ENCODE measurements at places on chromosomes 5 and 9.

GRCh38 chr9:2215921-2216441 lies 200.8 kb downstream of the SMARCA2 start:
- DNase-seq: no peak

- DNase-seq: no peak
Measured at GRCh38 chr9:119004618-119004990, 364.6 kb downstream of the BRINP1 start.

DNA sequence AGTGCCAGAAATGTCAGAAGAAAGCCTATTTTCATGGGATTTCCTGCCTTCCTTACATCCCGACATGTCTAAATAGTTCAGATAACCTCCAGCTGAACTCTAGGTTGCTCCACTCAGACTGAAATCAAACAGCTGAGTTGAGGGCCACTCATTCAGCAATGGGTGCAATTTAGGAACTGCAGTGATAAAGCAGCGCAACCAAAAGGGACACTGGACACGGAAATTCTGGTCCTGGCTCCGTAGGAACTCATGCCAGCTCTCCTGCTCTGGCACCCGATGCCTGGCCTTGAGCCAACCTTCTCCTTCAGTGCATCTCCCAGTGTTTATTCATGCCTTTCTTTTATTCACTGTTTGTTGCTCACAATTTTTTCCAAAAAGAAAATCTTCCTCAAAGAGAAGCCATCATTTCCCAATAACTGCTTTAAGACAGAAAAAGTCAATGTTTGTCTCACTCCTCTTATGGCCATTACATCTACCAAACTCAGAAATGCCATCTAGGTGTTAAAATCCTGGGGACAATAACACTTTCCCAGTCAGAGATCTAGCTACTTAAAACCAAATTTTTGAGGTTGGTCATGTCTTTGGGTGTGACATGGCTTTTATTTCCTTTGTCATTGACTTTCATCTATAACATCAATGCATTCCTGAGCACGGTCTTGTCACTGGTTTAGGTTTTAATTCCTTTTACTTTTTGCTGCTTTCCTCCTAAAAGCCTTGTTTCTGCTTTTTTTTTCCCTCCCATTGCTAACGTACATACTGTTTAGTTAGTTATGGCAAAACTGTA lies 126.9 kb downstream of the PDE4D start:
- DNase-seq: no peak

GRCh38 chr5:176491101-176491502 lies 42.9 kb downstream of the FAF2 start:
- DNase-seq: no peak

DNA sequence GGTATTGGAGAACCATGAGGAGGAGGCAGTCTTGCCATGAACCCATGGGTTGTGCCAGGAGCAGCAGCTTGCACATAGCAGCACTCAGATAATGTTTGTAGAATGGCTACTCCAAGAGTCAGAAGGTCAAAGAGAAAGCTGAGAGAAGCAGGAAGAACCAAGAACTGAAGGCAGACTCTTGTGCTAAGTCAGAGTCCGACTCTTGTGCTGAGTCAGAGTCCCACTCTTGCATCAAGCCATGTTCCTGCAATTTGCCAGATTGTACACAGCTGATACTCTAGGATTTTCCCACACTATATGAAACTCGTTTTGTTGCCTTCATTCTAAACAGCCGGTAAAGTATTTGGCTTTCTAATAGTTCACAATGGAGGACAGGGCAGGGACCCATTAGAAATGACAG lies 26.2 kb upstream of the HSPA9 start:
- peak; percentile 83 for DNase-seq

GRCh38 chr5:100550531-100551051 lies 15.4 kb downstream of the FAM174A start:
- DNase-seq: no peak

GRCh38 chr5:73896097-73896496 lies 270.1 kb downstream of the ARHGEF28 start:
- DNase-seq: no peak

DNA sequence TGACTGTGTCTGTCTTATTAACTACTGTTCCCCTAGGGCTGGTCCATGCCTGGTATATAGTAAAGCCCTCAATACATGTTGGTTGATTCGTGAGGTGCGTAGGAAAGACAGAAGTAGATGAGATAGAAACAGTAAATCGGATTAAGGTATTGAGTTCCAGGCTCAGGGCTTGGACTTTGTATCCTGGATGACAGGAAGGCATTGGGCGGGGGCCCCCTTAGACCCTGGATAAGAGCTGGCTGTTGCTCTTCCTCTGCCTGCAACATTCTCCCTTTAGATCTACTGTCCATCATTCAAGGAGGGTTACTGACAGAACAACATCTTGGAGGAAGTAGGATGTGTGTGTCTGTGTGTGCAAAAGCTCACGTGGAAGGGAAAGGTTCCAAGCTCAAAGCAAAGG lies 31.2 kb upstream of the CTNNA1 start:
- DNase-seq: no peak

GRCh38 chr9:121556082-121556481 lies 56.4 kb upstream of the GGTA1 start:
- DNase-seq: no peak

DNA sequence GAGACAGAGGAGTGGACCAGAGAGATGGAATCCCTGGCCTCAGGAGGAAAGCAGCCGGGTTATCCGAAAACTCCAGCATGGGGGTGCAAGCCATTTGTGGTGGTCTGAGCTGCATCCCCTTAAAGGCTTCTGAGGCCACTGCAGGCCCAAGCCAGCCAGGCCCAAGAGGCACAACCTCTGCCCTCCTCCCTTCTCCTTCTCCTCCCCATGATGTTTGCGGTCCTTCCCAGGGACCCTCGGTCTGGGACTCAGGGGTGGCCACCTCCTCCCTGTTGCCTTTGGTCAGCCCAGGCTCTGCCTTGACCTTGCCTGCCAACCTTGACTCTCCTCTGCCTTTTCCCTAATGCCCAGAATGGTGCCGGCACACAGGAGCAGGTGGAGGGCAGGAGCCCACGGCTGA lies 4.6 kb downstream of the NCS1 start:
- DNase-seq: no peak

DNA sequence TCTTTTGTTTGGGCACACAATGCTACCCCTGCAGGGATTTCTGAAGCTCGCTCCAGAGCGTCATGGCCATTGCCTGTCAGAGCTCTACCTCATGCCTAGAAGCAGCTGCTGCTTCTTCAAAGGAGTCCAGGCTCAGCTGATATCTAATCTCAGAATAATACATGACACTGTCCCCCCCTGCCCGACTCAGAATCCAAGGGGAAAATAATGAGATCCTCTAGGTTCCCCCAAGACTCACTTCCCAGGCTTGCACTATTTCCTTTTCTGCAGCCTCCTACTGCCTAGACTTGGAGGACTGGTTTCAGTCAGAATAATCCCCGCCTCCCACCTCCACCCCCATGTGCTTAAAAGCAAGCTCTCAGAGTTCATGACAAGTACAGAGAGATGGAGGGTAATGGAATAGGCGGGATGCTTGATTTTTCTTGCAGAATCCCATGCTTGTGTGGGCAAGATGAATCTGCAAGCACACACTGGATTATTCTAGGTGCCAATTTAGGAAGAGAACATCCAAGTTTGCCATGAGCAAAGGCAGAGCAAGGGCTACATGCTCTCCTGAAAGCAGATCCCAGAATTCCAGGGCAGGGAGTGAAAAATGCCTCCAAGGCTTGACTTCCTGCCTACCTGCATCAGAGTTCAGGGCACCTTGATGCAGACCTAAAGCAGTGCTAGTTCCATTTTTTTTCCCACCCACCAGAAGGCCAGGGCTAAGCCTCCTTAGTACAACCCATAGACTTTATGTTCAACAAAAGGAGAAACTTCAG lies 97.4 kb upstream of the IFNK start:
- DNase-seq: peak; percentile 65

- no peak for DNase-seq
Measured at GRCh38 chr9:12785260-12785770, 10.5 kb downstream of the LURAP1L start.

- no peak for DNase-seq
Measured at GRCh38 chr5:522899-523440, 1.3 kb downstream of the SLC9A3 start.

DNA sequence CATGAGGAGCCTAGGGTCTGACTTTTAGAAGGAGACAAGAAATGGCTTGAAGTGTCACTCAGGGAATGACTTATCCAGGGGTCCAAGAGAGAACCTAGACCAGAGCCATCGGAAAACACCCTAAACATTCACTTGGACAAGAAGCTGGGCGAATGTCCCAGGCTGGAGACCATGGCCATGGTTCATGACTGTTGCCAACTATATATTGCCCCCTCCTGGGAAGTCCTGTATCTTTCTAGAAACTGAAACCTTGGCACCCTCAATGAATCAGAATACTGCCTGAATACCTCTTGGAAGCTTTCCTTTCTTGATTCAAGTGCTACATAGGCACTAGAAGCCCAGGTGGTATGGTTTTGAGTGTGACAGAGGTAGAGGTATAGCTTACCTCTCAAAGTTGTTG lies 29.9 kb downstream of the TRMO start:
- DNase-seq: no peak

DNA sequence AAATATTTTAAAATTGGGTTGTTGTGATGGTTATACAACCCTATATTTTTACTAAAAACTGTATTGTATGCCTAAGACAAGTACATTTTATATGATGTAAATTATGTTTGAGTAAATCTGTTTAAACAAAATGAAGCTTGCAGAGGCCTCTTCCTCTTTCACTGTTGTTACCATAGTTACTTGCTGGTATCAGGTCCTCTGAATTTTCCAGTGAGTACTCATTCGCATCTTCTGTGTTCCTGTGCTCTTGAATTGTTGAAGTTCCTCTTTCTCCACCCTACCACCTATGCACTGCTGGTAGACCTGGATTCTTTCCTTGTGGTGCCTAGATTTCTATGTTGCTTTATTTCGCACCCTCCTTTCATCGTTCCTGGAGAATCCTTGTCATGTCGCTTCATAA lies 938.5 kb upstream of the ACO1 start:
- DNase-seq: no peak

- DNase-seq: no peak
Measured at GRCh38 chr5:14447958-14448911, 133.4 kb upstream of the OTULINL start.

DNA sequence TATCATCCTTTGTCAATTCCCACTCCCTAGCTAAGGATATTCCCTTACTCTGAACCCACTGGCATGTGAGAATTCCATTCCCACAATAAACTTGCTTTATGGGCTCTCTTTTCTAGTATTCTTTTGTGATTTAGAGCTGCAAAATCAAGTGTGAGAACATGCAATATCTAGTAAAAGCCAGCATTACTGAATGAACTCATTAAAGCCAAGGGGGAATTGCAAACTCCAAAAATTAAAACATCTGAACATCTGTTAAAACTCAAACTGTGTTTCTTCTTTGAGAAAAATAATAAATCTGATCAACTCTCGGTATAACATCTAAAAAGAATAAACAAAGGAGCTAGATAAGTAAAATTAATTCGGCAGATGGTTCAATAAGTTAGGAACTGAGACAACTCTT lies 53.1 kb upstream of the MPDZ start:
- DNase-seq: no peak

DNA sequence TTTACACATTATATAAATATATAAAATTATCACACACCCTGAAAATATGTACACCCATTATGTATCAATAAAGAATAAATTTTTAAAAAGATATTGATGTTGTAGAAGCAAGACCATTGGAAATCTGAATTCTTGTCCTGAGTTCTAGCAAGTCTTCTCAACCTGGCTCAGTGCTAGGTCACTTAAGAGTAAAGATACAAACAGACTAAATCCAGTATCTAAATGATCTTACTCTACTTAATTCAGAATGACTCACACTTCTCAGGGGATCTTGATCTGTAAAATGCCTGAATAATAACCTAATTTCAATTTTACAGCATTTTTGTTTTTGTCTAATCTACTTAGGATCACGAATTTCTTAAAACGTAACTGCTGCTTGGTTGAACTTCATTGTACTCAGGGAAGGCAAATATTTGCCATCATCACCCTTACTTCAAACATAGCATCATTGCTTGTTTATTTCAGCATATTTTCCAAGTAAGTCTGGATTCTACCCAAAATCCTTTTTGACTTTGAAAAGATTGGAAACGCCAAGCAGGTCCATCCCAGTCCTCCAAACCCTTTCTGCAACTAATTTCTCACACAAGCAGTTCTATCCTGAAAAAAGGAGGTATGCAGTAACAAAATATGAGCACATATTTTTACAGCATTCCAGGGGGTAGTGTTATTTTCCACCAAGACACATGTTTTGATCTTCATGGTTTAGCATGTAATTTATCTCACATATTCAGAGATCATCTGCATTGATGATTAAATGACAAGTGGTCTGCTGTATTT lies 582.6 kb downstream of the PSAT1 start:
- DNase-seq: no peak

DNA sequence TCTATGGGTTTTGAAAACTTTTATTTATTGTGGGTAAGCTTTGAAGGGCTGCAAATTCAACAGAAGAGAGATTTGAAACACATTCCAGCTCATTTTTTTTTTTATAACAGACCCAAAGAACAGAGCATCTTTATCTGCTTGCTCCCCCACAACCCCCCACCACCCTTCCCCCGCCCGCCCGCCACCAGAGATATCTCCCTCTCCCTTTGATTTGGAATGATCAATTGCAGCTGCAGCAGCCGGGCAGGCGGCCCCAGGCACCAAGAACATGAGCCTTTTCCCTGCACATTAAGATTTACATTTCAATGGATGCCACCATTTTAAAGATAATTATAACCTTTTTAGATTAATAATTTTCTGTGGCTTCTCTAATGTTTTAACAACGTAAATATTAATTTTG lies 510.9 kb downstream of the ZNF608 start:
- no peak for DNase-seq

DNA sequence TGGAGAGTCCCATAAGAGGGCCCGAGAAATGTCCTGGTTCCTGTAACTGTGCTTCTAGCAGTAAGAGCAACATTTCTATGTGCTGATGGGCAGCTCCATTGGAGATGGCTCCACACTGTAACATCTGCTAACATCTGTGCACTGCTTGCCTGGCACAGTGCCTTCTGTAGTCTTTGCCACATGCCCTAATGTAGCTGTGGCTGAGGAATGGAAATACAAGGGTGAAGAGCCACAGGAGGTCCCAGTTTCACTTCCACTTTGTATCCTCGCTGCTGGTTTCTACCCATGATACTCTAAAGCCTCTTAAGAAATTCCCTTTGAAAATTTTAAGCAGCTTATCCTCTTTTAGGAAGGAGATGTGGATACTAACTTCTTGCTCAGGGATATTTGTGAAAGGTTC lies 97.4 kb downstream of the HOMER1 start:
- peak; percentile 52 for DNase-seq
